Neural progenitor cell (in vitro differentiated cells): ENCODE measurements at places on chromosomes 6 and 20. TPM values are rescaled to one million over a fixed set of nuclear protein-coding genes. Genes with fewer than 3 reads are reported as not detected.

The AURKA gene
- 144 and 186 TPM in 2 replicates for total RNA-seq

DNA sequence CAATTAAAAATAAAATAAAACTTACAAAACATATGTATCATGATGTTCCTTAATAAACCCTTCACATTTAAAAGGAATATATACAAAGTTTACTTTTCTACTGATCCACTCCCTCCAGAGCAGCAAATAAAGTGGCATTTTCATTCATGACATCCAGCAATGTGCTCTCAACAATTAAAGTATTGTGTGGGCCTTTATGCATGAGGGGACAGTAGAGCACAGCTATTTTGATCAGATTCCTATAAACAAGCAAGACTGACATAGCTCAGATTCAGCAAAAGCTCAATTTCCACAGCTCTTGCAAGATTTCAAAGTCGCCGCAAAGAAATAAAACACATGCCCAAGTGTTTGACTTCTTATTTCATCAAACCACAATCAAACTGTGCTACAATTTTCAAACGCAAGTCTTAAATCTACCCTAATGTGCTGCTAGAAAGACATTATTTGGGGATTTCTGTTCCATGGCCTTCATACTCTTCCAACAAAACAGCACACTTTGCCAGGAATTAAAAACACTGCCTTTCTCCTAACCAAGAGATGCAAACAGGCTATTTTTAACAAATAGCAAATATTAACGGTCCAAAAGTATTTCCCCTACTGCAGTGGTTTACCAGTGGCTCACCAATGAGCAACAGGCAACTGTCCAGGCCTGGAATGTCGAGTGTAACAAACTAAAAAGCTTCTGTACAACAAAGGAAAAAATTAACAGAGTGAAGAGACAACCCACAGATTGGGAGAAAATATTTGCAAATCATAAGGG lies 52.3 kb downstream of the MBOAT1 start:
- no peak for DNase-seq

The NNAT gene
- 0.37 TPM in 1 of 2 replicates, not detected in the other for total RNA-seq

The OR12D3 gene
- total RNA-seq = not detected in 2 replicates

The LTB gene
- 0.15 TPM in 1 of 2 replicates, not detected in the other for total RNA-seq

- no peak for DNase-seq
Observed at GRCh38 chr6:103456652-103457051, 1403.1 kb downstream of the HACE1 start.

- no peak for DNase-seq
Observed at GRCh38 chr6:141464896-141465295, 667.8 kb upstream of the GJE1 start.

The E2F1 gene
- 9.7 and 29.7 TPM in 2 replicates for total RNA-seq
